Peyer's patch (tissue), 4 donors: ENCODE measurements at places on chromosomes 4 and X. TPM values are rescaled to one million over a fixed set of nuclear protein-coding genes. Genes with fewer than 3 reads are reported as not detected.

DNA sequence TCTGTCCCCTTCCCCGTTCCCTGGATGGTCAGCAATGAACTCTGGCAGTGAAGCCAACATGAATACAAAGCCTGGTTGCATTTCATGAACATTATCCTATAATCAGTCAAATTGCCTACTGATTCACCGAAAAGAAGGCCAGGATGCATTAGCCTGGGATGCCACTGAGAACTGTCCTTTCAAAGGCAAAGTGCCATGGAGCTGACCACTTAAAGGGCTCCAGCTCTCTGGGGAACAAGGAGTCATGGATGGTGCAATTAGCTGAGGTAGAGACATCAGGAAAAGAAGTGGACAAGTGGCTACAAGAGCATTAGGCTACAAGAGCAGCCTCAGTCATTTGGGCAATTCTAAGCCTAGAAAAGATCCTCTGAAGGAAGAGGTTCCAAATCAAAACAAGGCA lies 69.0 kb downstream of the PARM1 start:
- DNase-seq = no peak

- peak; percentile 25 for DNase-seq
Observed at GRCh38 chrX:31236231-31236630, 164.4 kb upstream of the FTHL17 start.

GRCh38 chr4:172776203-172776861 lies 392.3 kb upstream of the GALNT7 start:
- no peak for DNase-seq

GRCh38 chr4:35358001-35358584 lies 886.2 kb downstream of the ARAP2 start:
- DNase-seq = no peak

GRCh38 chr4:73308286-73308685 lies 49.7 kb upstream of the ANKRD17 start:
- DNase-seq = no peak

DNA sequence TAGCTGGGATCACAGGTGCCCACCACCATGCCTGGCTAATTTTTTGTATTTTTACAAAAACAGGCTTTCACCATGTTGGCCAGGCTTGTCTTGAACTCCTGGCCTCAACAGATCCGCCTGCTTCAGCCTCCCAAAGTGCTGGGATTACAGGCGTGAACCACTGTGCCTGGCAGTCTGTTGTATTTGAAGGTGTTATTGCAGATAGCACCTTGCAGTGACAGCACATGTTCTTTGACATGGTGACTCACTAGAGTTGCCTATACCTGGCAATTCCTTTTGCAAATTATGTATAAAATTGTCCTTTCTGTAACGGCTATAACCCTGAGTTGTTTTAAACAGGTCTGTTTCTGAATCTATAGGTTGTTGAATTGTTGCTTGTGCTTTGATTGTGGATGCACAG lies 7.9 kb downstream of the OGT start:
- no peak for DNase-seq

DNA sequence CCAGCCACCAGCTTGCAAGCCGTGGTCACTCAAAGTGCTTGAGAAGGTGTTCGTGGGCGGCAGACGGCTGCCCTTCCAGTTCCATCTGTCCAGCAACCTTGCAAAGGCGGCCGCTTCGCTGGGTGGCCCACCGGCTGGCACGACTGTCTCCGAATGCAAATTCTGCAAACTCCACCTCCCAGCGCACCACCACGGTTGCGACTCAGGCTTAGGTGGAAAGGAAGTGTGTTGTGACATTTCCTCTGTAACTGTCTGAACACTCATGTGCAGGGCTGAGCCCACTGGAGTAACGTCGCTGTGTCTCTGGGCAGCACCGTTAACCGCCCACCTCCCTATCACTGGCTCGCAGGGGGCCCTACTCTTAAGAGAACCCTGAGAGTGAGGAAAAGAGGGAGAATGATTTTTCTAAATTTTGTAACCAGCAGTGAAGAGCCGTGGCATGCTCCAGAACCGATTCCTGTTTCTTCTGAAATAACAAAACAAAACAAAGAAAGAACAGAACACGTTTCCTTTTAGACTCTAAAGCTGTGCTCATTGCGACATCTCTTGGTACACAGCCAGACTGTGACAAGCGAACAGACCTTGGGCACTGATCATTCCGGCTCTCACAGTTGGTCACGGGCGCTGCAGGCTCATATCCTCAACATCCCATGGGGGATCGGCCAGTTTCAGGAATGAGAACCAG lies at the start of gene P2RY8:
P2RY8 (minus strand) TSS at position 155 of the 685 bp plus-strand sequence. CDS start 70,627 bp downstream, outside the sequence.
- peak; percentile 55 for DNase-seq

DNA sequence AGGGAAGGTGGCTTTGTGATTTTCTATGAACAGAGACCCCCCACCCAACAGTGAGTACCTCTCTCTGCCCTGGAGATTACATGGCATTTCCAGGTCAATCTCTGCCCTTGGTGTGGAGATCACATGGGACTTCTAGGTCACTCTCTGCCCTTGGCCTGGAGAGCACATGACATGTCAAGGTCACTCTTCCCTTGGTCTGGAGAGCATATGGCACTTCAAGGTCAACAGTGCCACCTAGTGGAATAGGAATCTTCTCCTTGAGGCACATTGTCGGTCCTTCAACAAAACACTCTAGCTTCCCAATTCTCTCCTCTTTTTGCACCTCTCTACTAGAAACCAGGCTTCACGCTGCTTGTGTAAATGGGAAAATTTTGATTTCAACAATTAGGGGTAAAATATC lies 66.2 kb upstream of the TACR3 start:
- DNase-seq = no peak

DNA sequence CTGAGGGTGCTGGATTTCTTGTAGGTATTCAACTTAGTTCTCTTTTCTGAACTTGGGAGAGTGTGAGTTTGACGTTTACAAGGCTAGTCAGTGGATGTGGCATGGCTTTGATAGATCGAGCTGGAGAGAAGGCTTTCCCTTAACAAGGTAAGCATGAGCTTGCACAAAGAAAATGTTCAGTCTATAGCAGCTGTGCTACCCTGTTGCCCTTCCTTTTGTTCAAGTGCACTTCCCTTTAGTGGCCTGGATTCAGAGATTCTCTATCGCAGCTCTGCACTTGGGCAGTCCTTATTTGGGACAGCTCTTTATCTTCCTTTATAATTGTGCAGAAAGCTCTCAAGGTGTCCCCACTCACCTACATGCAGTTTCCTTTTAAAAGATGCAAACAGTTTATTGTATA lies 198.0 kb downstream of the ARHGAP24 start:
- DNase-seq = no peak

DNA sequence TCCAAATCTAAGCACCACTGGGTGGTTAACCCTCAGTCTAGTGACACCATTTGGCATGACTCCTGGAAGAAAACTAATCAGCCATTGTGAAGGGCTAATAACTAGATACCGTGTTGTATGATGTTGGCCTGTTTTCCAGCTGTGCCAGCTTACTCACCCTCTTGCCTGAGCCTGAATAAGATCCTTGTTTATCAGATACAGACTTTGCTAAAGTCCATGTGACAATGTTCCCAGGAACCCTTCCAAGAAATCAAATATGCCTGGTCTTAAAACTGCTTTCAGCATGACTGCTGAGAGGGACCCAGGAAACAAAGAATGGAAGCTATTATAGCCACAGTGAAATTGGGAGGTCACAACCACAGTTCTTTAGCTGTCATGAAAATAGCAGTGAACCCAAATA lies 640.8 kb upstream of the INTU start:
- DNase-seq = no peak

- DNase-seq = no peak
Observed at GRCh38 chr4:183153190-183153916, 54.3 kb downstream of the WWC2 start.

The C4orf51 gene
- not detected for total RNA-seq

The SMARCA1 gene
- total RNA-seq = 17.3 TPM

The XG gene
- total RNA-seq = 0.40 TPM

The CCDC110 gene
- total RNA-seq = 0.80 TPM

The KLHL5 gene
- 7.2 TPM for total RNA-seq

The AFM gene
- not detected for total RNA-seq

The LANCL3 gene
- not detected for total RNA-seq

The PLS3 gene
- 12.6 TPM for total RNA-seq

The HS6ST2 gene
- total RNA-seq = not detected
